ENCODE measurements at places on chromosomes 12 and 14.
A peak's percentile ranks its signal among the peaks of the same experiment; 100 is the strongest.

GRCh38 chr12:11758510-11759493 is 109.3 kb downstream of the ETV6 start:
- peak; percentile 67 for DNase-seq

DNA sequence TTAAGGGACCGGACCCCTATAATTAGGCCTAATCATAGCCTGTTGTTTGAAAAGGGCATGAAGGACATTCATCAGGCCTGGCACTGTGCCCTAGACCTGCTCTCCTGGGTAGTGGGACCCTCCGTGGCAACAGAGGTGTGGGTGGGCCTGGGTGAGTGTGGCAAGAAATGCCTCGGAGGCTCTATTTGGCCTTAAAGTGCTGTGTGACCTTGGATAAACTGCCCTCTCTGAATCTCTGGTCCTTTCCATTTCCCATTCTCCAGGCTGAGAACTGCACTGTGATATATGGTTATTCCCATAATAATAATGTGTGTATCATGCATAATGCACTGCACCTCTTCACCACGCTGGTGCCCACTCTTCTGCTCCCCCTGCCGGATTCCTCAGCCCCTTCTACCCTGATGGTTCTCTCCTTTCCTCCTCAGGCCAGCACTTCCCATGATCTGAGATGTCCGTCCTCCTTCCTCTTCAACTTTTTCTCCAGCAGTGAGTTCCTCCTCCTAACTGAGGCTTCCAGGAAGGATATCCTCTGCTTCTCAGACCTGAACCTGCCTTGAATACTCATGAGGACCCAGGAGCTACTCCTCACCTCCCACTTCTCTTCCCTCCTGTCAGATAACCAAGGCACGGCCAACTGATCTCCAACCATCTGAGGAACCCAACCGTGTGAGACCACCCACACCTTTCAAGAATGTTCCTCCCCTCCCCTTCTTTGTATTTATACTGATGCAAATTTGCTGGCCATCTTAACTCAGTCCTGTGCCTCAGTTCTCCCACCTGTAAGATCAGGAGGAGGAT is 111.0 kb upstream of the PZP start:
- DNase-seq, result no peak

GRCh38 chr14:104756477-104757237 is 3.7 kb downstream of the SIVA1 start:
- DNase-seq, result no peak

GRCh38 chr12:94057262-94058151 is 90.9 kb upstream of the PLXNC1 start:
- no peak for DNase-seq

- DNase-seq, result no peak
Measured at GRCh38 chr14:56297449-56297848, 179.2 kb downstream of the PELI2 start.
